ENCODE measurements at places on chromosomes 2 and 18.
A peak's percentile ranks its signal among the peaks of the same experiment; 100 is the strongest.

GRCh38 chr2:203105996-203106395 is 91.3 kb downstream of the NBEAL1 start:
- DNase-seq: no peak

DNA sequence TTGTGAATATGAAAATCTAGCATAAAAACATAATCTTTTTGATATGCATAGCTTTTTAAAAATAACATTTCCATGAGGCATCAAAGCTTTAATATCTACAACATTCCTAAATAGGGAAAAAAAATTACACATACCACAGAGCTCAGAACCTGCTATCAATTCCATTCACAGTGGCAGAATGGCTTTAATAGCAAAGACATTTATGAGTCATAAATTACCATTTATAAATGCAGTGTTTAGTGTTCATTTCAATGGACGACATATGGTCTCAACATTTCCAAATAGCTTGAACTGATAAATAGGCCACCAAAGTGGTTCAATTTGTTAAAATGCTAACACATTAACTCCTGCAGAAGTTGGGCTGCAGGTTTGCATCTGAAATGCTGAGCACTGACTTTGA is 600.6 kb upstream of the SETBP1 start:
- DNase-seq: no peak

DNA sequence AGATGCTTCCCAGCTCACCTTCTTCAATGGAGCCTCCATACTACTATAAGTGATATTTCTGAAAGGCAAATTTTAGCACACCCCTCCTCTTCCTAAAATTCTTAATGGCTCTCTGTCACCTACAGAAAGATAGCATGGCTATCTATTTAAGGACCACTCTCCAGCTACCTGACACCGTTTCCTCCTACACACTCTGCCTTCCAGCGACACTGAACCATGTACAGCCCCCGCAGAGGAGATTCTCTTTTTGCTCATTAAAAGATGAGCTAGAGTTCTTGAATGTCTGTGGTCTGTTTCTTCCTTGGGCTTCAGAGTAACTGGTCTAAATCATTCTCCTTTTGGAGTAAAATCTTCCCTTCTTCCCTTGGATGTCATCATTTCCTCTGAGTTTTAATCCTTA is 38.4 kb upstream of the GAREM1 start:
- DNase-seq: no peak

GRCh38 chr2:102238039-102238756 is 51.4 kb downstream of the IL1RL2 start:
- DNase-seq: no peak

DNA sequence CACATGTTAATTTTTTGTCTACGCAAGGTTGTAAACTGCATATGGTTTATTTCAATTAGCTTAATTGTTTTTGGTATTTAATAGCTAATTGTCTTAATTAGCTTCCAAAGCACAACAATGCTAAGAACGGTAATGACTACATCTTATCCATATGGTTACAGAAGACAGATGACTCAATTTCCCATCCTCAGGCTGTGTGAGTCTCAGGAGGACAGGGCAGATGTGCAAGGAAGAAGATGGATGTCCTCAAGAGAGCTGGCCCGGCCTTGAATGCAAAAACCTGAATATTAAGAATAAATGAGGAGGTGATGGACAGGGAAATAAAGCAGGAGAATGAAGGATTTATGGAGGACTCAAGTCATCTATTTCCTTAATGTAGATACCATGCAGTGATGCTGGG is 31.4 kb downstream of the SLC4A3 start:
- DNase-seq: no peak

- DNase-seq: no peak
Measured at GRCh38 chr18:45505497-45506206, 109.6 kb upstream of the SLC14A2 start.

DNA sequence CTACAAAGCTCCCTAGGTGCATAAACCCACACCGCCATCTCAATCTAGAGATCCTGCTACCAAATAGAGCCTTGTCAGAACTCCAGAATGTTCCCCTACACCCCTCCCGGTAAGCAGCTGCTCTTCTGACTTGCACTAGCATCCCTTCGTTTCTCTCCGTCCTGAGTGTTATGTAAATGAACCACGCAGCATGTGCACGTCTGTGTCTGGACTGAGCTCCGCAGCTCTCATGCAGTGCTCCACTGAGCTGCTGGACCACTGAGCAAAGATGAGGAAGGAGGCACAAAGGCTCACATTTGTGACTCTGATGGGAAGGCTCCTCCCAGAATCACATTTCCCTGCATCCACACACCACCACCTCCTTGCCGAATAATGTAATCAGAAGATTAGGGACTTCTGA is 203.6 kb downstream of the MYT1L start:
- no peak for DNase-seq

GRCh38 chr18:44898498-44898897 is 217.8 kb downstream of the SETBP1 start:
- no peak for DNase-seq

- no peak for DNase-seq
Measured at GRCh38 chr2:231212329-231212845, 14.0 kb downstream of the ARMC9 start.

DNA sequence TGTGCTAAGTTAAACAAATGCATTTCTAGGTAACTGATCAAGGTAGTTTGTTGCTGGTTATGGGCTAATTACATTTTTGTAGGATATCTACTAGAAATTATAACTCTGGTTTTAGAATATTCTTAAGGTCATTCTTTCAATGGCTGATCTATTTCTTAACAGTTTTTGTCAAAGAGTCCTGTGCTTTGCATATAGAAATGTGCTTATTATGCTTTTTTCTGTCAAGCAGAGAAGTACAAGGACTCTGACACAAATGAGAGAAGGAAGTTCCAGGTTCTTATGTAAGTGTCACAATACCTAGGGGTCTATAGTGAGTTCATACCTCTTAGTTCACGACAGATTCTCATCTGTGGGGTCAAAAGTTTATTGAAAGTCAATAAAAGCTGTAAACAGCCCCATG is 88.4 kb downstream of the MYO3B start:
- no peak for DNase-seq

DNA sequence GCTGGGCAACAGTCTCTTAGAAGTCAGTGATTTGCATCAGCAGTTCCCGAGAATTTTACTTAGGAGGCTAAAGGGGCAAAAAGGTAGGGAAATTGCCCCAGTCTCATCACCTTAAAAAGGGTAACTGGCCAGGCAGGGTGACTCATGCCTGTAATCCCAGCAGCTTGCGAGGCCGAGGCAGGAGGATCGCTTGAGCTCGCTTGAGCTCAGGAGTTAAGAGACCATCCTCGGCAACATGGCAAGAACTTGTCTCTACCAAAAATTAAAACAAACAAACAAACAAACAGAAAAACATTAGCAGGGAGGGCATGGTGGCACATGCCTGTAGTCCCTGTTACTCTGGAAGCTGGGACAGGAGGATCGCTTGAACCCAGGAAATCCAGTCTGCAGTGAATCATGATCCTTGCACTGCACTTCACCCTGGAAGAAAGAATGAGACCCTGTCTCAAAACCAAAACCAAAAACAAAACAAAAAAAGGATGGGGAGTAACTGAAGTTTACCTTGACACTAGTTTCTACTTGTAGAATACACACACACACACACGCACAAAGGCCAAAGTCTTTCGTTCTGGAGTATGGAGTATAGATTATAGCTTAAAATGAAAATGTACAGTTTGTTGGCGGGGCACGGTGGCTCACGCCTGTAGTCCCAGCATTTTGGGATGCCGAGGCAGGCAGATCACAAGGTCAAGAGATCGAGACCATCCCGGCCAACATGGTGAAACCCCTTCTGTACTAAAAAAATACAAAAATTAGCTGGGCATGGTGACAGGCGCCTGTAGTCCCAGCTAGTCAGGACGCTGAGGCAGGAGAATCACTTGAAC is 2.7 kb upstream of the GEMIN6 start:
- DNase-seq: no peak

DNA sequence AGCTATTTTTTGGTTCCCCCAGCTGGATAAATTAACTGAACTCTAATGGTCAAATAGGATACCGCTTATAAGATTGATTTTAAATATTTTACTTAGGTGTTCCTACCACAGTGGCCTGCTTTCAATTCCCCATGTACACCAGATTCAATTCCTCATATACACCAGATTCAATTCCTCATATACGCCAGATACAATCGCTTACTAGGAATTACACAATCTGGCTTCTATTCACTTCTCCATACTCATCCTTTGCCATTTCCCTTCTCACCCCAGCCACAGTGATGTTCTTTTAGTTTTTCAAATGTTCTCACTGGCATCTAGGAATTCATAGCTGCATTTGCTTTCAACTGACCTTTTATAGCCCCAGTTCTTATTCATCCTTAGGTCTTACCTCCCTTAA is 66.5 kb downstream of the SLC40A1 start:
- DNase-seq: no peak

DNA sequence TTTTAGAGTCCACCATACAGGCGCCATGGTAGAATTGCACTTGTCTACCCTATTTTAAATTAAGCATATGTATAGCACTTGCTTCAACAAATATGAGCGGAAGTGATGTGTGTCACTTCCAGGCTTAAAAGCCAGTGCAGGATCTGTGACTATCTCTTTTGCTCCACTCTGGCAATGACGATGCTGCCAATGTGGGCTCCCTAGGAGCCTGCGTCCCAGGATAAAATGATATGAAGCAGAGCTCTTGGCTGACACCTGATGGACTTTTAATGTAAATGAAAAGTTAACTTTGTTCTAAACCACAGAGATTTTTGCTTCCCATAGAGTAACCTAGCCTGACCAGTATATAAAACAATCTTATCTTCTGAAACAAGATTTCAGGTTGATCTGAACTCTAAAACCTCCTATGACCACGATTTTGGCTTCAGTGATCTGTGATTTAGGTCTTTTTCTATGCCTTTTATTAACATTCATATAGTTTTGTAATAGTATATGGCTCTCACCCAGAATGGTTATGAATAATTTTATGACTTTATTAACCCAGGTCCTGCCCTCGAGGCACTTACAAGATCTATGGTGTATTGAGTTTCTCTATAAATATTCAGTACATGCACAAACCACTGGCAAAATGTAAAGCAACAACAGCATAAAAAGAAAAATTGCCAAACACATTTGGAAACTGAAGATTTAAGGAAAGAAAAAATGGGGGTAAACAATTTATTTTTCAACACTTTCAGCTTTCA is 422.5 kb upstream of the PIK3C3 start:
- DNase-seq: no peak

GRCh38 chr2:216694826-216695217 is 527 bp downstream of the IGFBP5 start:
- no peak for DNase-seq

GRCh38 chr2:210445116-210445707 is 31.3 kb downstream of the LANCL1 start:
- peak; percentile 8 for DNase-seq

DNA sequence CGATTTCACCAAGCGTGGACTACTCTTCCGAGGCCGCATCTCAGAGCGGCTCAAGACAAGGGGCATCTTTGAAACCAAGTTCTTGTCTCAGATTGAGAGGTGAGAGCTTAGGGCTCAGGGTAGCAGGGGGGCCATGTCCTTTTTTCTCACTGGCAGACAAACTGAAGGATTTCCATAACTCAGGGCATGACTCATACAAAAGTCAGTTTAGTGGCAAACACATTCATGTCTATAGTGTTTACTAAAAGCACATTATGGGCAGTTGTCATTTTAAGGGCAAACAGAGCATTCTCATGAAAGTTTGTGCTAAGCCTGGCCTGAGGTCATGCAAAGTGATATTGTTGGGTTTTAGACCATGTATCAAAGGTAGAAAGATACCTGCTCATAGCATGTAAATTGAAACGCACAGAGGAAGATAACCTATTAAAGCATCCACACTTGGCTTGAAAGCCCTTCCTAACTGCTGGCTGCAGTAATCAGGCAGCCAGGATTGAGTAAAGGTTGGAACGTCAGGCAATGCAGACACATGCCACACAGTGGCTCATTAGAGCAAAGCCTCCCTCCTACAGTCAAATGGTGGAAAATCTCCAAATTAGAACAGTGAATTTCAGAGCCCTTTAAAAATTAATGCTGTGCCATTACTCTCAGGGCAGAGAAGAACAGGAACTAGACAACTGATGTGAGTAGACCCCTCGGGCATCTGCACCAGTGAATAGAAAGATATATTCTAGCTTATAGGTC is 54.2 kb downstream of the HK2 start:
- no peak for DNase-seq

DNA sequence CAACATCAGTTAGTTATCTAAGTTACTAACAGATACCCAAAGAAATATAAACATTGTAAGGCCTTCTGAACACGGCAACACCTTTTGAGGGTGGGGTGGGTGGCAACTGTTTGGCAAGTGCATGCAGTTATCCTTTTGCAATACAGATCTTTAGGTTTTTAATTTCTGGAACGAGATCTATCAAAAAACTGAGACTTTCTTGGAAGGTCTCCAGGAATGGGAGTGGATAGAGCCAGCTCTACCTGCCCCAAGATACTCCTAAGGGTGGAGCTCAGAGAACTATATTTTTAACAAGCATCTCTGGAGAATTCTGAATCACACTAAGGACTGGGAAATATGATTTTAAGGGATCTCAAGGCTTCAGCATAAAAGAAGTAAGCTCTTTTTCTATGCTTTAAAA is 11.4 kb upstream of the GALNT1 start:
- DNase-seq: no peak

DNA sequence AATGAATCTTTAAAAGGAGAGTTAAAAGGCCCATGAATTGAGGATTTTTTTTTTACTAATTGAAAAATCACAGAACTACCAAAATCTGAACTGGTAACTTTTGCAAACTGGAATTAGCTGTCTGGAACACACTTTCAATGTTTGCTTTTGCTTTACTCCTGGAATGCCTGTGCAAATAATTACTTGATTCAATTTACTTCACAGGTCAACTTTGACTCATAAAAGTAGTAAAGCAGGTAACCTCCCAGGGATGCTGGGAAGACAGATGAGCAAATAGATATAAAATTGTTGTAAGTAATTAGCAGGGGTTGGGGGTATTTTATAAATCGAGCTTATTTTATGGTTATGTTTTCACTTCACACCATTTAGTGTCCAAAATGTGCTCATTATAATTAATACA is 398.3 kb upstream of the HNRNPA3 start:
- DNase-seq: no peak
